ENCODE measurements at places on chromosomes 7 and 10.

DNA sequence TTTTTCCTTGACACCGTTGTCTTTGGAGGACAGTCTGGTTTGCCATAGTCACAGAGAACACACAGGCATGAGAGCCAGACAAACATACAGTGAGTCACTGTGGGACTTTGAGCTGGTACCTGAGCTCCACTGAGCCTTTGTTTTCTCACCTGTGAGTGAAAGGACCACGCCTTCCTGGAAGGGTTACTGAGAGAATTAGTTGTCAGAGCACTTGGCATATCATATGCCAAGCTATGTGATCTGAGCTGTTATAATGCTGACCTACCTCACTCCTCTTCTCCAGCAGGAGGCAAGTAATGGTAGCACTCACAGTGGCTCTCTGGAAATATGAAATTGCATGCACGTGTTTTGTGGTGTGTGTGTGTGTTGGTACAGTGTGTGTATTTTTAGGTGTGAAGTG, 59.7 kb downstream of the CXCL12 start:
- no peak for DNase-seq

- no peak for DNase-seq
Measured at GRCh38 chr10:132927824-132928223, 14.5 kb downstream of the CFAP46 start.

GRCh38 chr10:79179164-79179956, 110.6 kb downstream of the ZMIZ1 start:
- no peak for DNase-seq

DNA sequence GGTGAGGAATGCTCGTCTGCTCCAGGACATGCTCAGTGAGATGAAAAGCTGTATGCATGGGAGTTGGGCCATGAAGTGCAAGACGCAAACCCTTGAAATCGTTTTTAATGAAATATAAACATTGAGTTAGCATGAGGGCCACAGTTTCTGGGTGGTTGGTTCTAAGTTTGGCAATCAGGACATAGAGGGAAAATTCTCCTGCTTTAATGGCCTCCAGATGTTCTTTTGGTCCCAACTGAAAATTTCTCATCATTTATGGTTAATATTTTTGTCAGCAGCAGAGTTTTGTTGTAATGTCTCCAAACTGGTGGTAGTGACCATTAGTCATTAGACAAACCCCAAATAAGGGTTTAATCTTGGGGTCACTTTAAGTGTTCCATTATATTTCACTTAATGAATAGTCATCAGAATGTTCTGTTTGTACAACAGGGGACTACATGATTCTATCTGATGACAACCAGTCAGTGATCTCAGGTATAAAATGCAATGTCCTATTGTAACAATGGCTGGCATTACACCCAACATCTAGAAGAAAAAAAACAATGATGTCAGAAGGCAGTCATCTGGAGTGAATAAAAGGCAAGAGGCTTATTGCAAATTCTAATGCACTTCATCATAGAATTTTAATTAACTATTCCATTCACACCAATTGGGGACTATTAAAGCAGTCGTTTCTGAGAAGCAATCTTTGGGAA, 197.4 kb downstream of the JCAD start:
- no peak for DNase-seq

- DNase-seq: no peak
Measured at GRCh38 chr10:31121757-31122577, 90.3 kb upstream of the ZNF438 start.

GRCh38 chr10:24544776-24545175, 178.9 kb downstream of the ARHGAP21 start:
- DNase-seq: no peak

GRCh38 chr10:69033256-69033655, 44.7 kb downstream of the KIFBP start:
- no peak for DNase-seq

DNA sequence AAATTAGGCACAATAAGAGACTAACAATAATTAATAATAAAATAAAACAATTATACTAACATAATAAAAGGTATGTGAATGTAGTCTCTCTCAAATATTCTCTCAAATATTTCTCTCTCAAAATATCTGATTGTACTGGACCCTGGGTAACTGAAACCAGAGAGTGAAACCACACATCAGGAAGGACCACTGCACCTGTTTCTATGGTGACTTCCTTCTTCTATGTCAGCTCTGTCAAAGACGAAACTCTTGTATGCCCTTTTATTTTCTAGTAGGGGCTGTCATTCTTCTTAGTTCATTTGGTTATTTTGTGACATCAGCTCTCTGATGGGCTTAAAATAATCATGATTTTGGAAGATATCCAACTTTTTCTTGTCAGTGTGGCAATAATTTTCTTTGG, 428.0 kb upstream of the TPK1 start:
- DNase-seq: no peak

DNA sequence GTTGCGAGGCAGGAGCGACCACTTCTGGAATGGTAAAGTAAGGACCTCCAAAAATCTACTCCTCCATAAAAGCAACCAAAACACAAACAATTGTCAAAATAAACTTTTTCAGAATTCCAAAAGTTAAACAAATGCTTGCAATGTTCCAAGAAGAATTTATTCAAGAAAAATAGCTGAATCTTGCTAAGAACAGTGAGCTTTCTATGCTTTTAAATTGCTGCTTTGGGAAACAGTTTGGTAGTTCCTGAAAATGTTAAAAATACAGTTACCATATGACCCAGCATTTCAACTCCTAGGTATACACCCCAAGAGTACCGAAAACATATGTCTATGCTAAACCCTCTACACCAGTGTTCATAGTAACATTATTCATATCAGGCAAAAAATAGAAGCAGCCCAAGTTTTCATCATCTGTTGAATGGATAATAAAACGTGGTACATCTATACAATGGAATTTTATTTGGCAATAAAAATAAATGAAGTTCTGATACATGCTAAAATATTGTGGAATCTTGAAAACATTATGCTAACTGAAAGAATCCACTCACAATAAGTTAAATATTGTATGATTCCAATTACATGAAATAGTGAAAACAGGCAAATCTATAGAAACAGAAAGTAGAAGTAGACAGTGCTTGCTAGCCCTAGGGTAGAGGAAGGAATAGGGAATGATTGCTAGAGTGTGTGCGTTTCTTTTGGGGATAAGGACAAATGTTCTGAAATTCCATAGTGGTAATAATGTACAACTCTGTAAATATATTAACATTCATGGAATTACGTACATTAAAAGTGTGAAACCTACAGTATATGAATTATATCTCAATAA, 57.0 kb downstream of the LRRN3 start:
- DNase-seq: no peak

DNA sequence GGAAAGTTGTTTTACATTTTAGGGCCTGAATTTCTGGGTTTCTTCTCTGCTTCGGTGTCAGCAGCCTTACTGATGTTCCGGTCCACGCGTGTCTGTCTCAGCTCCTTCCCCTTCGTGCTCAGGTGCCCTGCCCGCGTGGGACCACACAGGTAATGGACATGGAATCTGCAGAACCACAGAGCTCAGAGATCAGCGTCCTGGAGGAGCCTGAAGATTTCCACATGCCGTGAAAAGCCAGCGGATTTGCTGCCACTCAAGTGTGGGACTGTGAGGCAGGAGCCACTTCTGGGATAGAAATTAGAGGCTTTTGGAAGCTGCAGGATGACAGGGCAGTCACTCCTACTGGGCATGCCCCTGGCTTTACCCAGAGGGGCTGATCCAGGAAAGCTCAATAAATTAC, 666.1 kb upstream of the FOXK1 start:
- no peak for DNase-seq

DNA sequence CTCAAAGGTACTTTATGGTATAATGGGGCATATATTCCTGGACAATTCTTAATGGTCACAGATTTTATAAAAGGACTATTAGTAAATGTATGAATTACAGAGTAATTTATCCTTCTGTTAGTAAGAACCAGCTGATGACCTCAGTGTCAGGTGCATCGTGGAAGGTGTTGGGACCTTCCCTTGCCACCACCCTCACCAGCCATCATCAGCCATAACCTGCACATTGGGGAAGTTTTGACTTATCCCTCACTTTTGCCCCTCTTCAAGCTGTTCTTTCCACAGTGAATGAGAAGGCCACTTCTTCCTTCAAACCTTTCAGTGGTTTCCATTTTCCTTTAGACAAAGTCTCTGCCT, 52.2 kb downstream of the FIGNL1 start:
- no peak for DNase-seq

DNA sequence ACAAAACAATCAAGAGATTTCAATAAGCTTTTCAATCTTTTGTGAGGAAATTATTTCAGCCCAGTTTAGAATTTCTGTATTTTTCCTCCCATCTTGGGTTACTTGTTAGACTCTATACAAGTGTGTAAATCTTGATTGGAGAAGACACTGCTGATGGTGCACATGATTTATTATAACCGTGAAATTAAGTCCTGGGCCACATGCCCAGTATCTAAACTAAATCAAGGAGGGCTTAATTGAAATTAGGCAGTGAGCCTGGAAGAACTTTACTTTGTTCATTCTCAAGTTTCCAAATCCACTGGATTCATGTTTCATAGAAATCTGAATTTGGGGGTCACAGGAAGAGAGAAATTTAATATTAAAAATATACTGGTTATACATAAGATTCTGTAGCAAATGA, 44.5 kb downstream of the CSTF2T start:
- DNase-seq: no peak

- DNase-seq: no peak
Measured at GRCh38 chr7:44881610-44882009, 3.7 kb downstream of the PURB start.

DNA sequence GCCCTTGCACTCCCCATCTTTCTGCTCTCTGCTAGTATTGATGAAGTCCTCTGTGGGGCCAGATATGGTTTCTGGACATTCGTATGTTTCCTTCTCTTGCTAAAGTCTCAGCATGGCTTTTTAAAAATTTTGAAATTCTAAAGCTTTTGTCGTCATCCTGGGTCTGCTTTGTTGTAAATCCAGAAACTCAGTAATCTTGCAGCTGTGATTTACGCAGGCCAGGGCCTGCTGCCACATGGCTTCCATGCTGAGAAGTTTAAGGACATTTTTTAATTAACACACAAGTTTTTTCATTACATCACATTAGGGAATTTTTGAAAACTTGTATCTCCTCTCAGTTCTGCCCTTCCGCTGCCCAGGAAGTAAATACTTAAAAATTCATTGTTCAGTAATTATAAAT, 686.1 kb upstream of the IGFBP3 start:
- DNase-seq: no peak

- no peak for DNase-seq
Measured at GRCh38 chr7:55188590-55189138, 169.8 kb downstream of the EGFR start.

DNA sequence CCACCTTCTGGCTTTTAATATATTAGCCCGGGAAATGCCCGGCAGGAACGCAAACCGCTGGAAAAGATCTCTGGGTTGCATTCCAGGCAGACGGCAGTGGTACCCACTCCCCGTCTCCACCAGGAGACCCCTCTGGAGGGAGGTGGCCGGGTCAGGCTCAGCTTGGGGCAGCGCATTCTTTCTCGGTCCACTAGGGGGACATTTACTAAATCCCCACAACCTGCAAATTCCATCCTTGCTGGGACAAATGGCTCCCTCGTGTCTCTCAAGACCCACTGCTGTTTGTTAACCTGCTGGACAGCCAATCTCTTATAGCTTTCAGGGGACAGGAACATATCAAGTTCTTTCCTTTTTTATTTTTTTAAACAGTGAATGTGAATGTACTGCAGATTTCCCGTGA, 45.8 kb upstream of the CARD11 start:
- DNase-seq: no peak

DNA sequence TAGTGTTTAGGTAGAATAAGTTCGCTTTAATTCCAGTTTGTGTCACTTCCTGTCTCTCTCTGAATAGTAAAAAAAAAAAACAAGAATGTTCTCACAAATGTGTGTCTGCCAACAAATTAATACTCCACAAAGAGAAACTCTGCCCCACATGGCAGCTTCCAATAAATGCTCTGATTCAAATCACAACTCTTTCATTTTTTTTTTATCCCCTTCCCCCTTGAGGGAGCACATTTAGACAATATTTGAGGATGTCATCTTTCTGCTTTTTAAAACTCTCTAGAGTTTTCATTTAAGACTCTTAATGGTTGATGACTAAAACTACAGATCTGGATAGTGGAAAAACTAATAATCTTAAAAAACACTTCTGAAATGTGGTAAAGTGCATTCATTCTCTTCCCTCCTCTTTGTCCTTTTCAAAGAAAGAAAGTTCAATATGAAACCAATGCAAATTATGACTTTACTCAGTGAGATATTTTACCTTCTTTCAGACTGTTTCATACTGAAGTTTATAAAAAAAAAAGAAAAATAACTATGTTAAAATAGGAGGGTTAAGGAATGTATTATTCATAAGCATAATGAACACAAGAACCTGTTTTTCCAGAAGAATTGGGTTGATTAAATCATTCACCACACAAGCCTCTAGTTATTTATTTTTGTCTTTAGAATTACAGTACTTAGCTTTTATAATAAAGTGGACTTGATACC, 42.3 kb downstream of the ARID5B start:
- DNase-seq: no peak

DNA sequence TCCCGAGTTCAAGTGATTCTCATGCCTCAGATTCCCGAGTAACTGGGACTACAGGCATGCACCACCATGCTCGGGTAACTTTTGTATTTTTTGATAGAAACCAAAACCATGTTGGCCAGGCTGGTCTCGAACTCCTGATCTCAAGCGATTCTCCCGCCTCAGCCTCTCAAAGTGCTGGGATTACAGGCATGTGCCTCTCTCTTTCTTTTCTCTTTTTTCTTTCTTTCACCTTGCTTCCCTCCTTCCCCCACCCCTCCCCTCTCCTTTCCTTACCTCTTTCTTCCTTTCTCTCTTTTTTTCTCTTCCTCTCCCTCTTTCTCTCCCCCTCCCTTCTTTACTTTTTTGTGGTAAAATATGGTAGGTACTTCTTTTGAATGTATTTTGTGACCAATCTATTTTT, 62.2 kb downstream of the ANKRD61 start:
- no peak for DNase-seq

DNA sequence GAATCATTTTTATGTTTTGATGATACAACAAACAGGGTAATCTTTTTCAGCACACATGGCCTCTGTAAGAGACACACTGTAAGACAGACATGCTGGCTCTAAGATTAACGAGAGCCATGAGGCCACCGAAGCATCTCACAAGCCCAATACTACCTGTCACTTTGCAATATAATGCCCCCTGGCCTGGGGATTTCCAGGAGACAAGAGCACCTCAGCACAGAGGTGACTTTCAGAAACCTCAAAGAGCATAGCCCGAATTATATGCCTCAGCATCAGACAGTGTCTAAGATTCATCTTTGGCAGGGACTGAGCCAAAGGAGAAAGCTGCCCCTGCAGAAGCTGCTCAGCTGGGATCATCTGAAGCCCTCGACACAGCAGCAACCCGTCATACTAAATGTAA, 44.2 kb upstream of the TMEM213 start:
- DNase-seq: no peak

GRCh38 chr7:100785878-100786277, 41.4 kb downstream of the EPHB4 start:
- no peak for DNase-seq

- DNase-seq: no peak
Measured at GRCh38 chr7:116052006-116052405, 21.4 kb upstream of the TFEC start.

All from activated T-cell treated with anti-CD3 and anti-CD28 coated beads for 24 hours (primary cell).